ENCODE measurements at places on chromosomes 11 and 22.
A peak's percentile ranks its signal among the peaks of the same experiment; 100 is the strongest.

GRCh38 chr11:38392176-38392575 is 1794.1 kb upstream of the RAG2 start:
- no peak overlapping the region for H3K27ac ChIP-seq
- H3K27me3 ChIP-seq, result no peaks in the 10 kb centered on the region
- no peak for DNase-seq
- no peaks in the 10 kb centered on the region for H3K36me3 ChIP-seq

GRCh38 chr22:24805790-24806662 is at the start of gene SGSM1:
Gene SGSM1, plus strand, starts transcription at chr22:24806211. Its CDS starts 115 bp downstream, at chr22:24806326.
- no peaks in the 10 kb centered on the region for H3K36me3 ChIP-seq
- no peak within 1 kb of the TSS for H3K27ac ChIP-seq
- H3K4me3 ChIP-seq, result peak within 1 kb of the TSS; percentile 69
- H3K4me1 ChIP-seq, result no peaks in the 10 kb centered on the region
- no peaks in the 10 kb centered on the region for H3K27me3 ChIP-seq

DNA sequence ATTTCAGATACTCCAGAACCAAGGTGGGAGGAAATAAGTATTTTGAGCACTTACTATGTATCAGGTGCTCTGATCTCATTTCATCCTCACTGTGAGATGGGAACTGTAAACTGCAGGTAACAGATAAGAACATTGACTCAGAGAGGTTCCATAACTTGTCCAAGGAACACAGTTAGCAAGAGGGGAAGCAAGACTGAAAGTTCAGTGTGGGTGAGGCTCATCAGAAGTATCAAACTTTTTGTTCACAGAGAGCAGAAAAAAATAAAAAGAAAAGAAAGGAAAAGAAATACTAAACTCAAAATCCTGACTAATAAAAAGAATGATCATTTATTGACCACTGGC is 37.1 kb downstream of the RAB30 start:
- no peak for DNase-seq
- no peak overlapping the region for H3K4me3 ChIP-seq
- H3K27me3 ChIP-seq, result no peaks in the 10 kb centered on the region
- H3K4me1 ChIP-seq, result peaks cover 14% of the 10 kb centered on the region
- H3K36me3 ChIP-seq, result no peaks in the 10 kb centered on the region

- H3K27ac ChIP-seq, result no peak overlapping the region
- no peaks in the 10 kb centered on the region for H3K4me1 ChIP-seq
- DNase-seq, result no peak
- no peaks in the 10 kb centered on the region for H3K36me3 ChIP-seq
These were observed 1027.2 kb upstream of the CNTN5 start for GRCh38 chr11:97993562-97993961.

DNA sequence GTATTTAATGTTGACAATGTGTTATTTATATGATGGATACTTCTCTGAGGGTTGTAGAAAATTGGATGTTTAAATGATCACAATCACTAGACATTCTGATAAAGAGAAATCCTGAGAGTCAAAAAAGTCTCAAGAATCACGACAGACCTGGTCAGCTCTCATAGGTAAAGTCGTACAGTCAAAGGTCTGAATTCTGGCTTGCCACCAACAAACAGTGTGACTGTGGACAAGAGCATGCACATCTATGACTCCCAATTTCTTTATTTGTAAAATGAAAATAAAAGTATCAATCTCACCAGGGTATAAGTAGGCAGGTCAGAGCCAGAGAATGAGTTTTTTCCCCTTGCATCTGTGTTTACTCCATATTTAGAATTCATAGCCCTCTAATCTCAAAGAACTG is 556.7 kb downstream of the FAM181B start:
- DNase-seq, result no peak
- no peak overlapping the region for H3K27ac ChIP-seq

GRCh38 chr11:116432301-116432700 is 340.5 kb downstream of the BUD13 start:
- H3K27ac ChIP-seq, result no peak overlapping the region
- no peaks in the 10 kb centered on the region for H3K36me3 ChIP-seq
- H3K4me3 ChIP-seq, result no peak overlapping the region
- H3K4me1 ChIP-seq, result no peaks in the 10 kb centered on the region
- no peaks in the 10 kb centered on the region for H3K27me3 ChIP-seq
- no peak for DNase-seq

DNA sequence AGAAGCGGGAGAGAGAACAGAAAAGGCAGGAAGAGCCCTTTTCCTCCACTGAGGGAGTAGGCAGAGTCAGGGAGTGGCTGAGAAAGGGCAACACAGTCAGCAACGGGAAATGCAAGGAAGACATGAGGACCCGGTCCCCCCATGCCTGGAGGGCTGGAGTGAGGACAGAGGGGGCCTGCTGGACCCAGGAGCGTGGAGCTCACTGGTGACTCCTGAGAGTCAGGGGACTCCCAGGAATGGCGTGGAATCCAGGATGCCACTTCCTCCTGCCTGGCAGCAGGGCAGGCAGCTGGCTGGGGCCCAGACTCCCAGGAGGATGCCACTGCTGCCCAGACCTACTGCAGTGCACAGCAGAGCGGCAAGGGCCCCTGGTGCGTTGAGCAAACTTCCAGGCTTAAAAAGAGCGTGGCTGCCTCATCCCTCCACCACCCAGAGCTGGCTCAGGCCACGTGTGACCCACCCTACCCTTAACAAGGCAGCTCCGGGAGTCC is 11.3 kb downstream of the C11orf21 start:
- no peak overlapping the region for H3K4me3 ChIP-seq
- H3K27me3 ChIP-seq, result no peaks in the 10 kb centered on the region
- peak; percentile 34 for DNase-seq
- H3K27ac ChIP-seq, result no peak overlapping the region
- no peaks in the 10 kb centered on the region for H3K36me3 ChIP-seq

GRCh38 chr11:64718780-64719124 is 4.2 kb downstream of the NRXN2 start:
- H3K36me3 ChIP-seq, result no peaks in the 10 kb centered on the region
- H3K4me1 ChIP-seq, result no peaks in the 10 kb centered on the region
- H3K27me3 ChIP-seq, result peaks cover 22% of the 10 kb centered on the region
- H3K27ac ChIP-seq, result no peak overlapping the region

- no peak overlapping the region for H3K4me3 ChIP-seq
- peak; percentile 44 for DNase-seq
- no peaks in the 10 kb centered on the region for H3K27me3 ChIP-seq
These were observed 29.8 kb downstream of the LIMK2 start for GRCh38 chr22:31241936-31242335.

GRCh38 chr11:101786916-101787315 is 127.9 kb upstream of the CEP126 start:
- peaks cover 1% of the 10 kb centered on the region for H3K36me3 ChIP-seq
- DNase-seq, result no peak
- H3K27me3 ChIP-seq, result no peaks in the 10 kb centered on the region
- no peaks in the 10 kb centered on the region for H3K4me1 ChIP-seq
- H3K4me3 ChIP-seq, result no peak overlapping the region

DNA sequence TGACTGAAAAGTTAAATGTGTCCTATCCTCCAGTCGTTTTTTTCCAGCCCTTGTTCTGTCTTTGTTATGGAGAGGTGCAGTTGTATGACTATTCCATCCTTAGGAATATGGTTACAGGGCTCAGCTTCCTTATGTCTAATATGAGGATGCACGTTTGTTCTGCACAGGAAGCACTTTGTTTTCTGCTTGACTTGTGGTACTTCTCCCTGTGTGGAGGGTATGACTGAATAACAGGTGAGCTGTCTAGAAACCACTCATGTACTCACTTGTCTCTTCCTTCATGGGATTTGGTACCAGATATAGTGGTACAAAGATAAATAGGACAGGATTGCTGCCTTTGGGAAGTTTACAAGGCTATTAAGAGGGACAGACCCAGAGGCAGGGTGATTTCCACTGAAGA is 17.4 kb downstream of the CABIN1 start:
- H3K27me3 ChIP-seq, result no peaks in the 10 kb centered on the region
- no peaks in the 10 kb centered on the region for H3K4me1 ChIP-seq
- no peak overlapping the region for H3K4me3 ChIP-seq
- no peak overlapping the region for H3K27ac ChIP-seq

- H3K4me1 ChIP-seq, result no peaks in the 10 kb centered on the region
- no peak for DNase-seq
- no peak overlapping the region for H3K4me3 ChIP-seq
- no peaks in the 10 kb centered on the region for H3K27me3 ChIP-seq
These were observed 31.5 kb downstream of the TRMU start for GRCh38 chr22:46366801-46367706.

- no peak overlapping the region for H3K4me3 ChIP-seq
- H3K27ac ChIP-seq, result no peak overlapping the region
- no peaks in the 10 kb centered on the region for H3K4me1 ChIP-seq
- no peaks in the 10 kb centered on the region for H3K36me3 ChIP-seq
- no peaks in the 10 kb centered on the region for H3K27me3 ChIP-seq
These were observed 429.5 kb downstream of the TBC1D22A start for GRCh38 chr22:47191671-47192650.

GRCh38 chr11:12045914-12046635 is 37.6 kb upstream of the DKK3 start:
- H3K4me1 ChIP-seq, result peaks cover 19% of the 10 kb centered on the region
- DNase-seq, result no peak
- H3K27ac ChIP-seq, result no peak overlapping the region
- H3K27me3 ChIP-seq, result no peaks in the 10 kb centered on the region
- no peaks in the 10 kb centered on the region for H3K36me3 ChIP-seq

GRCh38 chr11:77183431-77183984 is 55.5 kb downstream of the MYO7A start:
- no peaks in the 10 kb centered on the region for H3K27me3 ChIP-seq
- no peak for DNase-seq
- H3K4me3 ChIP-seq, result no peak overlapping the region
- no peaks in the 10 kb centered on the region for H3K36me3 ChIP-seq

DNA sequence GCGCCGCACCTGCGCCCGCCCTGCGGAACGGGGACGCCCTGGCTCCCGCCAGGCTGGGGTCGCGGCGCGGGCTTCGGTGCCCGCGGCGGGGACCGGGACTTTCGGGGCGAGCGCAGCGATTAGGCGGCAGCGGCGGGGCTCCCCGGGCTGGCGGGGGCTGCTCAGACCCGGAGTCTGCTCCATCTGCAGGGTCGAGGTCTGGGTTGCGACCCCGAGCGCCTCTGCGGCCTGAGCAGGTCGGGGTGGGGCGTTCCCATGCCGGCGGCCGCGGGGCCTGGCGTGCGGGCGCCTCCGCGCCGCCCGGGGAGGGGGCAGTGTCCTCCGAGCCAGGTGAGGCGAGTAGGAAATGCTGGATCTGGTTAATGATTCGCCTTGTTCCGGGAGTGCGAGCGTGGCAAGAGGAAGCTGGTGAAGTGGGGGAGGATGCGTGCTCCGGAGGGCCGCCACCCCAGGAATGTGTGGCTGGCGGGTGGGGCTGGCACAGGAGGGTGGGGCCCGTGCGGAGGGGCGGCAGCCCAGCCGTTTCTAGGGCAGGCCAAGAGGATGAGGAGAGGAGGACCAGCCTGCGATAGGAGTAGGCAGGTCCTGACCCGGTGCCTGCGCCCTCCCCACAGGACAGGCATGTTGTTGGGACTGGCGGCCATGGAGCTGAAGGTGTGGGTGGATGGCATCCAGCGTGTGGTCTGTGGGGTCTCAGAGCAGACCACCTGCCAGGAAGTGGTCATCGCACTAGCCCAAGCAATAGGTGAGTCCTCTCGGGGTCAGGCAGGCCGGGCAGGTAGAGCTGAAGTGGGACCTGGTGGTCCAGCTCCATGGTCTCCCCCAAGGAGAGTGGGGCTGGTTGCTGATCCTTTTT is 606 bp downstream of the RASSF7 start:
- H3K4me3 ChIP-seq, result peak overlapping the region; percentile 86
- no peak for DNase-seq
- H3K27me3 ChIP-seq, result peaks cover 5% of the 10 kb centered on the region

- H3K36me3 ChIP-seq, result no peaks in the 10 kb centered on the region
- DNase-seq, result no peak
- H3K4me1 ChIP-seq, result peaks cover 3% of the 10 kb centered on the region
- H3K27me3 ChIP-seq, result no peaks in the 10 kb centered on the region
- no peak overlapping the region for H3K4me3 ChIP-seq
These were observed 1.8 kb upstream of the RNF169 start for GRCh38 chr11:74746868-74747267.

- peak within 1 kb of the TSS; percentile 89 for H3K4me3 ChIP-seq
- peak; percentile 53 for DNase-seq
- H3K4me1 ChIP-seq, result peaks cover 41% of the 10 kb centered on the region
- H3K36me3 ChIP-seq, result peaks cover 21% of the 10 kb centered on the region
- peak within 1 kb of the TSS; percentile 99 for H3K27ac ChIP-seq
These were observed at the start of gene CDC42EP1 for GRCh38 chr22:37559901-37560607. Gene CDC42EP1, plus strand, starts transcription at chr22:37560480. Its CDS starts 5,870 bp downstream, at chr22:37566350.

- H3K4me1 ChIP-seq, result no peaks in the 10 kb centered on the region
- H3K27ac ChIP-seq, result no peak overlapping the region
- H3K27me3 ChIP-seq, result no peaks in the 10 kb centered on the region
- DNase-seq, result no peak
These were observed 11.0 kb upstream of the BLID start for GRCh38 chr11:122127020-122127419.

- no peaks in the 10 kb centered on the region for H3K27me3 ChIP-seq
- no peaks in the 10 kb centered on the region for H3K36me3 ChIP-seq
- DNase-seq, result no peak
- no peaks in the 10 kb centered on the region for H3K4me1 ChIP-seq
These were observed 1.5 kb downstream of the KIF18A start for GRCh38 chr11:28106353-28107043.

DNA sequence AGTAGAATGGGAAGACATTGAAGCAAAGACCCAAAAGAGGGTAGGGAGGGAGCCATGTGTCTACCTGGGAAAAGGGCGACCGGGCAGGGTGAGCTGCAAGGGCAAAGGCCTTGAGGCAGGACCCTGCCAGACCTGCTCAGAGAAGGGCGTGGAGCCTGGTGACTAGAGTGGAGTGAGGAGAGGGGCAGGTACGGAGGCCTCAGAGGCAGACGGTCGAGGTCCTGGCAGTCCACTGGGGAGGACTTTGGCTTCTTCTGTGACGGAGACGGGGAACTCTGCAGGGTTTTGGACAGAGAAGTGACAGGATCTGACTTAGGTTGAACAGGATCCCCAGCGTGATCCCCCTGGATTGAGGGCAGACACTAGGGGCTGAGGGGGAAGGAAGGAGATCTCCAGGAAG is 12.9 kb downstream of the RIBC2 start:
- H3K4me1 ChIP-seq, result peaks cover 12% of the 10 kb centered on the region
- H3K4me3 ChIP-seq, result no peak overlapping the region
- H3K27ac ChIP-seq, result no peak overlapping the region
- no peak for DNase-seq

GRCh38 chr11:123187665-123188507 is 7.2 kb downstream of the CLMP start:
- H3K4me1 ChIP-seq, result peaks cover 8% of the 10 kb centered on the region
- no peaks in the 10 kb centered on the region for H3K27me3 ChIP-seq
- H3K27ac ChIP-seq, result no peak overlapping the region
- no peak overlapping the region for H3K4me3 ChIP-seq

Measured in trophoblast cell (in vitro differentiated cells and primary cell).